ENCODE measurements at places on chromosomes 2 and 18.

DNA sequence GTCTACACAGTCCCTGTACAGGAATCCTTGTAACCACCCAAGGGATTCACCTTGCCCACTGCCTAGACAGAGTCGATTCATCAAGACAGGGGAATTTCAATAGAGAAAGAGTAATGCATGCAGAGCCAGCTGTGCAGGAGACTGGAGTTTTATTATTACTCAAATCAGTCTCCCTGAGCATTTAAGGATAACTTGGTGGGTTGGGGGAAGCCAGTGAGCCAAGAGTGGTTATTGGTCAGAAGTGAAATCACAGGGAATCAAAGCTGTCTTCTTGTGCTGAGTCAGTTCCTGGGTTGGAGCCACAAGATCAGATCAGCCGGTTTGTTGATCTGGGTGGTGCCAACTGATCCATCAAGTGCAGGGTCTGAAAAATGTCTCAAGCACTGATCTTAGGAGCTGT lies 17.8 kb upstream of the FAM98A start:
- no peak for DNase-seq

DNA sequence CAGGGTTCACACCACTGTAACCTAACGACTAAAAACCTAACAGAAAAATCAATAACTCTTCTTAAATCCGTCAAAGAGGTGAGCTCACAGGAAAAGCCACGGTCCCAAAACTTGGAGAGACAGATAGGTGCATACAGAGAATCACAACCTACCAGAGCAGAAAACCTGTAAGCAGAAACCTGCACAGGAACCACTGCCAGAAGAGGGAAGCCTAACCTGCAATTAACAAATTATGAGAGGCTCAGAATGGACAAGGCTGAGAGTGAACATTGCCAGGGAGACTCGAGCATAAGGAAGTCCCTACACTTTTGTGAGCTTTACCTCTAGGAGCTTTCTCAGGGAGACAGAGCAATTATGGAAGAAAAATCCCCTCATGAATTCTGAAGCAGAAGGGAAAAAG lies 156.2 kb upstream of the NETO1 start:
- DNase-seq, result no peak

- no peak for DNase-seq
These were observed 68.7 kb downstream of the CABLES1 start for GRCh38 chr18:23203891-23204432.

- DNase-seq, result no peak
These were observed 61.3 kb downstream of the EFEMP1 start for GRCh38 chr2:55862246-55862645.

DNA sequence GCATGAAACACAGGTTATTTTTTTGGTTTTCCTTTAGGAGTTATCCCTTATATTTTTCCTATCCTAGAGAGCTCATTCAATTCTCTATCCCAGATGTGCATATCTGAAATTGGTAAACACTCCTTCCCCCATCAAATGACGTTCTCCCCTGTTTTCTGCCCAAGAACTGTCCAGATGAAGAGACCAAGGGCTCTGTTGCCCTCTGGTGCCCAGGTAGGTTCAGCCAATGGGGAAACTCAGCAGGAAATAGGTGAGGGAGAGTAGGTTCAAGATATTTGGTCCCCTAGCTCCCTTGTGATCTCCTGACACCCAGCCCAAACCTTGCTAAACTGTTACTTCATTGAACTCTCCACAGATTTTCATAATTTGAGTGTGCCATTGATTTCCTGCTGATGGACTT lies 14.1 kb upstream of the INO80C start:
- DNase-seq, result no peak

GRCh38 chr2:151029406-151030157 lies 232.1 kb downstream of the RBM43 start:
- DNase-seq, result no peak

DNA sequence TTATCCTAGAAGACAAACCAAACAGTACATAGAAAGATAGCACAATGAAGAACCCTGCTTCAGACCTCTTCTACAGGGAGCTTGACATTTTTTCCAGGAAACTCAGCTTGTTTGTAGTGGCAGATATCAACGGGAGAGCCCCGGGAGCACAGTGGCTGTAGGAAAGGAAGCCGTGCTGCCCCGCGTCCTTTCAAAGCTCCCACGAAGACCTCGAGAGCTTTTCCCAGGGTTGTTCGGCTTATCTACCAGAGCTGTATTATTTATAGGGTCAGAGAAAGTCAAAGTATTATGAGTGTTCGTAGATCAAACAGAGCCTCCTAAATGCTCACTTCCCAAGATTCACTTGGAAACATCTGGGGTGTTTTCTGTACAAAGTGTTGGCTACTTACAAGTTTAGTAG lies 167.1 kb upstream of the COPS8 start:
- no peak for DNase-seq

- DNase-seq, result no peak
These were observed 135.9 kb upstream of the TWIST2 start for GRCh38 chr2:238712011-238712410.

GRCh38 chr2:46847185-46847710 lies 68.4 kb downstream of the MCFD2 start:
- no peak for DNase-seq

GRCh38 chr2:202687276-202687675 lies 52.5 kb downstream of the FAM117B start:
- DNase-seq, result no peak

DNA sequence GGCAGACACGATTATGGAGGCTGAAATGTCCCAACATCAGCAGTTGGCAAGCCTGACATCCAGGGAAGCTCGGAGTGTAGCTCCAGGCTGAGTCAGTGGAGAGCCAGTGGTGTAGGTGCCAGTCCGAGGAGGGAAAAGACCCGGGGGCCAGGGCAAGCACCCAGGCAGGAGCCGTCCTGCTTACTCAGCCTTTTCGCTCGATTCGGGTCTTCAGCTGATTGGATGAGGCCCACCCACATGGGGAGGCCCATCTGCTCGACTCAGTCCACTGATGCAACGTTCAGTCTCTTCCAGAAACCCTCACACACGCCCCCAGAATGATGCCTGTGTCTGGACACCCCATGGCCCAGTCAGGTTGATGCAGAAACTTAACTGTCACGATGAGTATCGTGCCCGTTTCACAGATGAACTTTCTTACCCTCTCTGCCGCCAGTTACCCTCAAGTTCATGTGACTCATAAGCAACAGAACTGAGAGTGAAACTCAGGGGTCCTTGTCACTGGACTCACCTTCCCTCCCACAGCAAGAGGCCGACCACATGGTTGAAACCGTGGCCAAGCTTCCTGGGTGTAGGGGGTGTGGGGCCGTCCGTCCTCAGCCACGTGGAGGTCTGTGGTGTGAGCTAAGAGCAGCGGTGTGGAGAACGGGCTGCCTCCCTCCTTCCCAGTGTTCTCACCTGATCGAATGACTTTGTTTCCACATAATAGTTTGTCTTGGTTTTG lies 197.4 kb upstream of the HDAC4 start:
- DNase-seq, result no peak

DNA sequence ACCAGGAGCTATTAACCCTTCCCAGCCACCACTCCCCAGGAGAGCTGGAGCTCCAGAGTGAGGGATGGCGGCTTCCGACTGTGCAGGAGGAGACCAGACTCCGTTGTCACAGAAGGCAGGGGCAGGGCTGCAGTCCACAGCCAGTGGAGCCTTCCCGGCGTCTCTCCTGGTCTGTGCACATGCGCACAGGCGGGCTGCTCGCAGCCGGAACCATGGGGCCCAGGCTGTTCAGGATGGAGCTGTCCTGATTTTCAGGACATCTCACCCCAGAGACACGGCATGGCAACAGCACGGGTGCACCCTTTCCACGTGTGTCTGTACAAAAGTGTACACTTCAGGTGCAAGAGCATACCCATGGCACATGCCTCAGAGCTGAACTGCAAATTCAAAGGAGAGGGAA lies 28.9 kb downstream of the EIPR1 start:
- DNase-seq, result no peak

DNA sequence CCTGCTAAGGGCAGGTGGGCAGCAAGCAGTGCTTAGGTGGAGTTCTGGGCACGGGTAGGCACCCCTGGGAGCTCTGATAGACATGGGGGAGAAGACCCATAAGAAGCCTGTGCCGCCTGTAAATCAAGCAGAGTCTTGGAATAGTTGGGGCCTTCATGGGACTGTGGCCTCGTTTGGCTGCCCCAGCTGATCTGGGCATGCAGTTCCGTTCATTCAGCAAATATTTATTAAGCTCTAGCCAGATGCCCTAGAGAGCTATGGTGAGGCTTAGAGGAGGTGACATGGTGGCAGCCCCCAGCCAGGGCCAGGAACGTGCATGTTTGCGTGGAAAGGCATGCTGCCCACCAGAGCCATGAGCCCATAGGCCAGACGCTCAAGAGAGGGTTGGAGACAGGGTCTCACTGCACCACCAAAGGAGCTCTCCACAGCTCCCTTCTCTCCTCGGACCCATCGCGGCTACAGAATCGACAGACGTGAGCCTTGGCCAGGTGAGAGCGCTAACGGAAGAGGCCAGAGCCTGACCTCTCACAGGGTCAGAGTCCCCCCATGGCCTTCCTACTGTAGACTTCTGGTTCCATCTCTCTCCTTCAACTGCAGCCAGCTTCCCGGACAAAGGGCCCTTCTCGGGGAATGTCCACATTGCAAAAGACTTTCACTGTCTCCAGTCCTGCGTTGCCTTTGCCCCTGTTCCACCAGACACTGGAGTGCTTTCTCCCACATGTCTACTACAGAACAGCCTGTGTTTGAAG lies 135.7 kb downstream of the INHBB start:
- DNase-seq, result no peak

Measured in activated gamma-delta T cell treated with Interleukin-2 at 50 U/mL for 16 hours (primary cell).